ENCODE measurements at places on chromosomes 16 and 17. TPM values are rescaled to one million over a fixed set of nuclear protein-coding genes. Genes with fewer than 3 reads are reported as not detected.
A peak's percentile ranks its signal among the peaks of the same experiment; 100 is the strongest.

MPO gene
- total RNA-seq, result 3.4 TPM

VMO1 gene
- total RNA-seq, result 3.5 TPM

- DNase-seq, result no peak
Observed at GRCh38 chr17:33874617-33875060, 380.4 kb upstream of the CCL2 start.

DNA sequence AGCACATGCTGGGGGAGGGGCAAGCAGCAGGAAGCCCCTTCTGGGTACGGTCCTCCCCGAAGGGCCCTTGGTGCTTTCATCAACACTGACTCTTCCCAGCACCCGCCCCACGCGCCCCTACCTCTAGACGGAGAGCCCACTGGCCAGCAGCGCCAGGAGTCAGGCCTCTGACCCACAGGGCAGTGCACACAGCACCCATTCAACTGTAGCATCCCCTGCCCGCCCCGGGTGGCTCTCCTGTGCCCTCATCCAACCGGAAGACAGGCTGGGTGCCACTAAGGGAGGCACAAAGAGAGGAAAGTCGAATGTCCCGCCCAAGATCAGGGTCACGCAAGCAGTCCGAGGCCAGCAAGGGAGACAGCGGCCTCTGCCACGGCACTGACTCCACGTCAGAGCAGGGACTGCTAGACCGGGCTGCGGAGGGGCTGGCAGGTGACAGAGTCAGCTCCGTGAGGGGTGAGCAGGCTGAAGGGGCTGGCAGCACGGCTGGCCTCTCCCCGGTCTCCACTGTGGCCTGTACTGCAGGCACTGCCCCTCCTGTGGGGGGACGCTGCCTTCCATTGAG is 9.8 kb downstream of the MSRB1 start:
- DNase-seq, result peak; percentile 76

DNA sequence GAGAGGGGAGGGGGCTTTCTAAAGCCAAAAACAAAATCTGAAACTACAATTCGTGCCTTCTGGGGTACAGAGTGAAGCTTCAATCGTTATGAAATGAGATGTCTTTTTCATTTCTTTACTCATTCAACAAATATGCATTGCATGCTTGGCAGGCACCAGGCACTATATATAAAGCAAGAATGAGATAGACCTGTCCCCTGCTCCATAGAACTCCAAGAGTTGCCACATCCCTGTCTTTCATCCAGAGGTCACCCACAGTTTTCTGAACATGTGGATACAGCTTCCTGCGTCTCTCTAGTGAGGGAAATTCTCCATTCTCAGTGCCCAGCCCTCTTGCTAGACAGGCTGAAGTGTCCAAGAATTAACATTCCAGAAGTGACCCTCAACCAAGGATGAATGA is 343.2 kb upstream of the MAF start:
- no peak for DNase-seq

DNA sequence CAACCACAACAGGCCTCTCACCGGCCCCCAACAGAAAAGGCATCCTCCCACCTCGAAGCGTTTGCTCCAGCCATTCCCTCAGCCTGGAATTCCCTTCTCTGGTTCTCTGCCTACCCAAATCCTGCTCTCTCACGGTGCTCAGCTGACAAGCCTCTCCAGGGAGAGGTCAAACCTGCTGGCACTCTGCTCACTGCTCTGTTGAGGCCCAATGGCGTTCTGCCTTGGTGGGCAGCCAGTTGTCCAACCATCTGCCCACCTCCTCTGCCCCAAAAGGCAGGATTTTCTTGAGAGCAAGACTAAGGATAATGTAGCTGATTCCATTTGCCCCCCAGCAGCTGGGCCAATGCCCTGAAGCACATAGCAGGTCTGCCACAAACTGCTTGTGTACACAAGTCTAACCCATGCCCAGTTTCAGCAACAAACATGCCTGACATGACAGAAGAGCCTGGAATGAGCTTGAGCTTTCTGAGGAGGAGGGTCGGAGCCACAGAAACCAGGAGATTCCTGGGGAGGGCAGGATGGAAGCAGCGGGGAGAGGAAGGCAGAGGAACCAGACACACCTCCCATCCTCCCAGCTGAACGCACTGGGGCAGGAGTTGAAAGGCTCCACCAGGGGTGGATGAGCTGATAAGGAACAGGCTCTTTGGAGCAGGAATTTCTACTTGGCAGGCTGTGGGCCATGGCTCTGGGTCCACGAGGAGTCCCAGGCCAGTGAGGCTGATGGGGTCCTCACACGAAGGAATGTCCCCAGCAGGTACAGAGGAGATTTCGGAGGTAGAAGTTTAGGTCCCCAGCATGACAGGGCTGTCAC is 23.9 kb downstream of the ARHGAP27 start:
- DNase-seq, result no peak

DNA sequence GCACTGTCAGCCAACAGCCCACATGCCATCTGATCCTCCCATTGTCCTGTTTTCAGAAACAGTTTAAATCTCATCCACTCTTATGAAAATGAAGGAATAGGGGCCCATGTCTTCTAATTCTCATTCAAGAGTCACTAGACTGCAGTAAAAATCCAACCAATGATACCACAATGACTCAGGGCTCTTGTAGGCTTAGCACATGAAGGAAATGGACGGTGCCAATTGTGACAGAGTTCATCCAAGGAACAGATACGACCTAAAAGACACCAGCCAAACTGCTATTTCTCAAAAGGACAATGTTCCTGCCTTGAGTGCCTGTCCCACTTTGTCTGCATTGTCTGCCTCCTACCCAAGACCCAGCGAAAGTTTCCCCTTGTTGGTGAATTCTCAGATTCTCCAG is 204.8 kb upstream of the COX10 start:
- no peak for DNase-seq

NAGS gene
- total RNA-seq, result 44.2 TPM

DNA sequence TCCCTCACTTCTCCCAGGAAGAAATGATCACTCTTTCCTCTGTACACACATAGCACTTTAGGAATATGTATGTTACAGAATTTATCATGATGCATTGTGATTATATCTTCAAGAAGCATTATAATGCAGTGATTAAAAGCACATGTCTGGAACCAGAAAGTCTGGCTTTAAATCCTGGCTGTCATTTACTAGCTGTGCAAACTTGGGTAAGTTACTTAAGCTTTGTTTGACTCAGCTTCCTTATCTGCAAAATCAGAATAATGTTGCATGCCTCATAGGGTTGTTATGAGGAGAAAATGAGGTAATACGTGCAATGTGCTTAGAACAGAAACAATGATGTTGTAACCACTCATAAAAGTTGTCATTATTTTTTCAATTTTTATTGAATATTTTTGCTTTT is 156.3 kb upstream of the ZKSCAN2 start:
- DNase-seq, result no peak

DNA sequence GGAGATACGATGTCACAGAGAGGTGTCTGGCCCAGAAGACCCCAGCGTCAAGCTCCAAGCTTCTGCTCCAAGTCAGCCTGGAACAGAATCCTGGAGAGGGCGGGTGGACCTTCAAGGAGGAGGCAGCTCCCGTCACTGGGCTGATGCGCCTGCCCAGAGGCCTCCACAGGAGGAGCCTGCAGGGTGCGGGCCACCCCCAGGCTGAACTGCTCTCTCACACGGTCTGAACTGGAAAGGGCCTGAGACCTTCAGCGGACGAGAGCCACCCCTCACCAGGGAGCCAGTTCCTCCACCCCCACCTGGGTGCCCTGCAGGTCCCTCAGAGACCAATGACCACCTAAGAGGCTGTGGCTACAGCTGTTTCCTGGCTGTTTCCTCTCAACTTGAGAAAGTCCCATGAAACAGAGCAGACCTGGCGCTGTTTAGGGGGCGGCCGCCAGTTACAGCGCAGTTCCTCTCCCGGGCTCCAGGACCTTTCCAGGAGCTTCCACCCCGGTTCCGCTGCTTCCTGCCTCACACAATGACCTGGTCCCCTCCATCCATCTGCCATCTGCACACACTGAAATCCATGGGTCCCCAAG is 36.0 kb upstream of the KLHDC4 start:
- no peak for DNase-seq

GRCh38 chr16:77059446-77059845 is 131.5 kb upstream of the MON1B start:
- no peak for DNase-seq

RAB37 gene
- total RNA-seq, result 5.3 TPM

DNA sequence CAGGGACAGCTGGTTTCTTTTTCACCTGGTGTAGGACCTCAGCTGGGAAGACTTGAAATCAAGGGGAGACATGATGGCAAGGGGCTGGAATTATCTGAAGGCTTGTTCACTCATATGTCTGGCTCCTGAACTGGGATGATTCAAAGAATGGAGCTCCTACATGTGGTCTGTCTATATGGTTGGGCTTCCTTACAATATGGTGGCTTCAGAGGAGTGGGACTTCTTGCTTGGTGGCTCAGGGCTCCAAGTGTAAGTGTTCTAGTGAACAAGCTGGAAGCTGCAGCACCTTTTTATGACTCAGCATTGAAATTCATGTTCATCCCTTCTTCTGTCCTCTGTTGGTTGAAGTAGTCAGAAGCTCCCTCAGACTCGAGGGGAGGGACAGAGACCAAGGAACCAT is 127.9 kb downstream of the MSI2 start:
- no peak for DNase-seq

PMFBP1 gene
- total RNA-seq, result 0.53 TPM

IGSF6 gene
- 5.5 TPM for total RNA-seq

ALOX15 gene
- total RNA-seq, result not detected

DNA sequence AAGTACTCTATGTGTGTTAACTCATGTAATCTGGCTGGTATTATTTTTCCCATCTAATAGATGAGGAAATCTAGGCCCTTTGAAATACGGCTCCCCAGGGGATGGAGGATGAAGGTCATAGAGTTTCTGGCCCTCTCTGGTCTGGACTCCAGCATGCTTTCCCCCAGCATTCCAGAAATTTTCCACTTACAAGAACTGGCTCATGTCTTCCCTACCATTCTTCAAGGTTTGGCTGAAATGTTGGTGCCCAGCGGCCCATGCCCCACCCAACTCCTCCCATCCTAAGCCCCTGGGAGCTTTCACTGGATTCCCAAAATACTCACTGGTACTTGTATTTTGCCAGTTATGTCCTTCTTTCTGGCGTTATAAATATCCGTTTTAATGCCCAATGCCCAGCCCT is 237.5 kb upstream of the NLRP1 start:
- no peak for DNase-seq

GRCh38 chr17:27947005-27947406 is 53.8 kb upstream of the LYRM9 start:
- no peak for DNase-seq

- DNase-seq, result no peak
Observed at GRCh38 chr17:43015579-43015978, 6.6 kb downstream of the VAT1 start.

GRCh38 chr16:75301804-75302203 is 50.4 kb upstream of the BCAR1 start:
- no peak for DNase-seq

- DNase-seq, result no peak
Observed at GRCh38 chr16:17757808-17758207, 287.0 kb upstream of the XYLT1 start.

DNA sequence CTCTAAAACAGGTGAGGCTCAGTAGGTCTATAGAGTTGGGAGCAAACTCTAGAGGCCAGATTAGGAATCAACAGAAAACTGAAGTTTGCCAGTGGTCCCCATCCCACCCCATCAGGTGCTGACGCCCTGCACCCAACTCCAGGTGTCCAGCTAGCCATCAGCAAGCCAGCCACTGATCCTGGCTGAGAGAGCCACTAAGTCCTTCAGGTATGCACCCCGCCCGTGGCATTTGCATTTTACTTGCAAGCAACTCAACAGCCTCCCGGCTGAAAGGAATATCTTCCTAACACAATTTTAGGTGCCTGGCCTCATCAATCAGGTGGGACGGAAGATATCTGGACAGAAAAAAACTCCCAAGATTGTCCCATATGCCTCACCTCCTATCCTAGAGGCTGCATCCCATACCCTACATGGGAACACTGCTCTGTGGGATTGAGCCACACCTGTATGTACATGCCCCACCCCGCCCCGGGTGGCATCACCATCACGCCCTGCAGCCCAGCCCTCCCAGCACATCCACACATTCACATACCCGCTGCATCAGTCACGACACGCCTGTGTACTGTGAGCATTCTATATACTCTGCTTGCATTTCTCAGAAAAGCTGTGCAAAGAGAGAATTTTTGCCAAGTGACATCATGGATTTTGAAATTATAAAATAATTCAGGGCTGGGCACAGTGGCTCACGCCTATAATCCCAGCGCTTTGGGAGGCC is 8.3 kb downstream of the OTOP3 start:
- no peak for DNase-seq

GRCh38 chr17:28141313-28141712 is 98.8 kb downstream of the NLK start:
- no peak for DNase-seq

DNA sequence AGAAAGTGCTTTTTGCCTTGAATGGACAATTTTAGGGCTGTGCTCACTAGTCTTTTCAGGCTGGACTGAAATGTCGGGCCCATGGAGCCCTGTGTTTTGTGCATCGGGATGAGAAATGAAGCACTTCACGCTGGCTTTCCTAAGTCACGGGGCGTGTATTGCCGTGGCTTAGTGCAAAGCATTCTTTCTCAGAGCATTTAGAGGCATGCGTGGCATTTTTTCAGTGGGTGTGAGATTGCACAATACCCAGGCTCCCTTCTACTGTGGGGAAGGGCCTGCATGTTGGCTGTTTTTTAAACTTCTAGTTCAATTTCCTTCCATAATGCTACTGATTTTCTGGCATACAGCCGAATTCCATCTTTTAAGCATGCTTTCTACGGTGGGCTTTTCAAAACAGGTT is 12.6 kb upstream of the POLR3E start:
- DNase-seq, result no peak

DNA sequence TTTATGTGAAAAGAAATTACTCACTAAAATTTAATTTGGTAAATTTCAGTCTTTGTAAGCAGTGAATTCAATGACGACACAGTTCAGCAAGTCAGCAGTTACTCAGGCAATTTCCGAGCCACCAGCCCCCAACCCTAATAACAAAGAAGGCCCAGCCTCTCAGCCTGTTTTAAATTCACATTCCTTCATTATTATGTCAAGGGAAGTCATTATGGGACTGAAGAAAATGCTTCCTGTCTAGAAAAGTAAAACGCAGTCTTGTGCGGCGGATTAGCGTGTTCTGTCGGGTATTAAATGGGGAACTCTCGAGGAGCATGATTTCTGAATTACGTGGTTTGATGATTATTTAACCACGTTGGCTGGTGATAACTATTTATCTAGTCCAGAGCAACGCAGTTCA is 177.6 kb downstream of the AIPL1 start:
- DNase-seq, result no peak

- no peak for DNase-seq
Observed at GRCh38 chr17:14458724-14459123, 157.8 kb downstream of the HS3ST3B1 start.

TOX3 gene
- 3.7 TPM for total RNA-seq

- no peak for DNase-seq
Observed at GRCh38 chr16:27500801-27501200, 48.9 kb downstream of the GTF3C1 start.
